T-helper 17 cell (primary cell): ENCODE measurements at places on chromosomes 6 and 20. TPM values are rescaled to one million over a fixed set of nuclear protein-coding genes. Genes with fewer than 3 reads are reported as not detected.

- no peak for DNase-seq
These were observed 257.3 kb downstream of the SOD2 start for GRCh38 chr6:159435701-159436100.

GRCh38 chr20:37279820-37280219 lies 9.6 kb upstream of the MANBAL start:
- no peak for DNase-seq

DNA sequence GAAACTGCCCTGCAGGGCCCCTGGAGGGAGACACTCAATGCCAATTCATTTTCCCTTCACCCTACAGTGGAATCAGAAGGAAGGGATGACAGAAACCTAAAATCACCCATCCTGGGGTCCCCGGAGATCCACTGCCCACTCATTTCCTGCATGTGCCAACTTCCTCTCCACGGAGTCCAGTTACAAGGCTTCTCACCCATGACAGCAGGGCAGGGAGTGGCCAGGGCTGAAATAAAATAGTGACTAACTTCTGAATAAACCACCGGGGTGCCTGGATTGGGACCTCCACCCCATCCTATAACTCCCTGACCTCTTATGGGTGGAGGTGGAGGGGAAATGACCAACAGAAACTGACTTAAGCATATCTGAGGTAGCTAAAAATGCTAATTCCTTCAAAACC lies 362.3 kb downstream of the MAFB start:
- no peak for DNase-seq

GRCh38 chr20:38055848-38056247 lies 22.3 kb downstream of the RPRD1B start:
- DNase-seq: no peak

GRCh38 chr6:129555206-129555832 lies 154.7 kb downstream of the ARHGAP18 start:
- no peak for DNase-seq

Gene THEMIS
- 53.9 TPM for total RNA-seq

Gene PPP1R3G
- total RNA-seq: not detected

- DNase-seq: no peak
These were observed 16.0 kb downstream of the UQCC1 start for GRCh38 chr20:35395728-35396127.

Gene ZNFX1
- 58.8 TPM for total RNA-seq

GRCh38 chr6:157376706-157377230 lies 4.2 kb upstream of the ZDHHC14 start:
- DNase-seq: no peak

DNA sequence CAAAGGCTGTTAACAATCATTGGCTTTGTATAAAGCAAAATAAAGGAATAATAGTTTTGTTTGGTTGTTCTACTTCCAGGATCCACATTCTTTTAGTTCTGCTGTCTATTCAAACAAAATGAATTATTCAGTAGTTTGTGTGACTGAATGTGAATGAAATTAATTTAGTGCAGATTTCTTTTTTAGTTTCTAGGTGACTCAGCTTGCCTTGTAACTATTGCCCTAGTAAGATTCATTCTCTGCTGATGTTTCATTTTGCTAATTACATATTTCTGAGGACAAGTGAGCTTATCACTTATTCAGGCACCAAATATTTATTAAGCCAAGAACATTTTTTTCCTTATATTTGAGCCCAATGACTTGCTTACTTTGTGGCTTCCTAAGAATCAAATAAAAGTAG lies 46.5 kb upstream of the RIPOR2 start:
- DNase-seq: no peak

Gene SNPH
- 9.4 TPM for total RNA-seq

Gene GABRR1
- total RNA-seq: not detected

GRCh38 chr6:21067521-21067920 lies 526.0 kb upstream of the SOX4 start:
- no peak for DNase-seq

GRCh38 chr6:113645986-113646385 lies 211.2 kb upstream of the MARCKS start:
- DNase-seq: no peak

Gene FAM83C
- not detected for total RNA-seq

Gene EEF1A2
- 0.99 TPM for total RNA-seq

DNA sequence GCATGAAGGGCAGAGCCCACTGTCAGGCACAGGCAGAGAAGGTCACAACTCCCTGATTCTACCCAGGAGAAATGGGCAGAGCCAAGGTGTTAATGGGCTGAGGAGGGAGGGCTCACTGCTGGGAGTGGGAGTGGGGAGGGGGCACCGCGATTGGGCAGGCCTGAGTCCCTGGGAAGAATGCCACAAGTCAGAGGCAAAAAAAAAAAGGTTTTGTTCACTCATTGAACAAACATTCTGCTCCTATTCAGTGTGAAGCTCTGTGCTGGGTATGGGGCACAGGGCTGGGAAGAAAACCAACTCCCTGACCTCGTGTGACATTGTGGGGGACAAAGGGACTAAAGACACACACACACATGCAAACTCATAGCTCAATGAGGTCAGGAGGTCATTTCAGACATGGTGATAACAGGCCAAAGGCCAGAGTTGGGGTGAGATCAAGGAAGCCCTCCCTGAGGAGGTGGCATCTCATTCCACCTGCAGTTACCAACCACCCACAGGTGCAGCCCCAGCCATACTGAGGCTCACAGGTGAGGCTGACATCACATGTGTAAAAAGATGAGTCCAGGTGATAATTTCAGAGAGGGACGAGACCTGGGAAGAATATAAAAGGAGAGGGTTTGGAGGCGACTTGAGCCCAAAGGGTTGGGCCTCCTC lies 3.2 kb upstream of the PMEPA1 start:
- no peak for DNase-seq

DNA sequence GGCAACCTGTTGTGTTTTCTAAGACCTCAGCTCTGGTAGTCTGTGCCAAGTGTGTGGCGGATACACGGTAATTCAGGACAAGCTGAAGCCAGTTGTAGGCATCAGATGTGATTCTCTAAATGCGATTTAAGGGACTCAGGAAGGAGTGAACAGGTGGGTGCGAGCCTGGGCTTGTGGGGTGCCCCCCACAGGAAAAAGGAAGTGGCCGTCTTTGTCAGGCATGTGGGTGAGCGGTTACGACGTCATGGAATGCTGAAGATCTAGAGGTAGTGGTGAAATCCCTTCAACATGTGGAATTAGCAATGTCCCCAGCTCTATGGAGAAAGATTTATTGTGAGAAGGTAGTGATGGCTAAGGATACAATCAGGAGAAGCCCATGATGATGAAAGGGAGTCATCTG lies 95.1 kb upstream of the EXOC2 start:
- DNase-seq: no peak

GRCh38 chr6:7261852-7262461 lies 51.0 kb downstream of the SSR1 start:
- no peak for DNase-seq

DNA sequence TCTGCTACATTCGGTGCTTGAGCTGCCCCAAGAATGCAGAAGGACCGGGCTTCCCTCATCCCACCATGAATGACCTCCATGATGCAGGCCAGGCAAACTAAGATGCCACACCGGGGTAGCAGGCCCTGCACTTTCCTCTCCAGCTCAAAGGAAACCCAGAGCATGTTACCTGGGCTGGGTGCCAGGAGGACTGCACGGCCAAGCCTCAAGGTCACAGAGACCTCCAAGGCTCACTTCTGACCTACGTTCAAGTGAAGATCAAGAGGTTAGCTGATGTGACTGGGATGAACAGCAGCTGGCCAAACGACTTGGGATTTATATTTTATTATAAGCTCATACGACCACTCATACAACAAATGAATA lies 501.8 kb downstream of the CD83 start:
- no peak for DNase-seq

Gene LAMA2
- total RNA-seq: 2.2 TPM

Gene CLIC5
- total RNA-seq: 7.2 TPM

- DNase-seq: no peak
These were observed 246.8 kb upstream of the STXBP5 start for GRCh38 chr6:146957181-146958093.

- DNase-seq: no peak
These were observed 595.9 kb upstream of the CHD6 start for GRCh38 chr20:42214074-42214473.

GRCh38 chr6:84763886-84764331 lies 489 bp downstream of the TBX18 start:
- no peak for DNase-seq

- no peak for DNase-seq
These were observed 56.9 kb upstream of the FOXP4 start for GRCh38 chr6:41489120-41489851.

DNA sequence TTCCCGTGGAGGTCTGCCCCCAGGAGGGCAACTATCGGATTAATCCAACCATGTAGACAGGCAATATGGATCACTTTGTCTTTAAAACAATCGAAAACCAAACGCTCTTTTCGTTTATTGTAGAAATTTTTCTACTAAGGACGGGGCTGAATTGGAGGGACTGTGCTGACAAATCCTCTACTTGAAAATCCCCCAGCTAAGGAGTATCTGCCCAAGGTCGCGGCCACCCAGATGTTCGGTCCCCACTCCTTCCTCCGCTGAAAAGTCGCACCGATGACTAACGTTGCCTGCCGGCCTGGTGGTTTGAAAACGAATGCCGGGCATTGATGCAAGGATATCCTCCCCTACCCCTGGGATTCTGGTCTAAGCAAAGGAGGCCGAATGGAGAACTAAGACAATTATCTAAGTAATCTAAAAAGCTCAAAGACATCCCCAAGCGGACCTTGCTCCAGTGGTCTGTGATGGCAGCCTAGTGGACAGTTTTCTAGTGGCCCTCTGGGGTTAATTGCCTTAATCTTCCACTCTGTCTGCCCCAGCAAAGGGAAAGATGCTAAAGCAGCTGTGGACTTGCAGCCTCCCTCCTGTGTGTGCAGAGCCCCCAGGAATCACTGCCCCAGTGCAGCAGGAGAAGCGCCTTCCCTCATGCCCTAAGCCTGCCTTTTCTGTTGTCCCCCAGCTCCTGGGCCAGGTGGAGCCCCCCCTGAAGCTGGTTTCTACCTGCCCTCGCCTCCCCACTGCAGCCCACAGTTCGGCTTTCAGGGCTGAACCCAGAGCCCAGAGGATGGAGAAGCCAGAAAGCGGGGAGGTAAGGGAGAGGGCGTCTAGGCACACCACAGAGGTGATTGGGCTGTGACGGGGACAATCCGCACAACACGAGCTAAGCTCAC lies 3.6 kb upstream of the FOXC1 start:
- no peak for DNase-seq

DNA sequence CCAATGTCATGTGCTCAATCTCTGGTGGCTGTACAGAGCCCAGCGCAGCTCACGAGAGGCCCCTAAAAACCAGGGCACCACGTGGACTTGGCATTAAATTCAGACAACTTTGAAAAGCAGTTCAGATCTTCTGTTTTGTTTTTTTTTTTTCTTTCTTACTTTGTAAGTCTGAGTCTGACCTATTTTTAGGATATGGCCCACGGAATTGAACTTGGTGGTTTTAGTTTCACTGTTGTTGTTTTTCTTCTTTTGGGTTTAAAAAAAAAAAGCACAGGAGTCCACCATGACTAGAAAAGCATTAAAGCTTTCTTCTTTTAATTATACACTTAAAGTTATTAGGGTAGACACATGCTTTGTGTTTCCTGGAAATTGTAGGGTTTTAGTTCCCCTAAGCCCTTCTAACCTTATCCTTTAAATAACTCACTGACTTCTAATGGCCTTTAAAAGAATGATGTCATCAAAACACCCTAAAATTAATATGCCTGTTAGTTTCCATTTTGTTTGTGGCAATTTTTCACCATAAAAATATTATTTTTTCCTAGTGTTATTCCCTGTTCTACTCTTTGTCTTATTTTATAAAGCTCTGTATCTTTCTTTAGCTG lies 48.5 kb upstream of the CCN2 start:
- no peak for DNase-seq

Gene TGM3
- total RNA-seq: not detected

DNA sequence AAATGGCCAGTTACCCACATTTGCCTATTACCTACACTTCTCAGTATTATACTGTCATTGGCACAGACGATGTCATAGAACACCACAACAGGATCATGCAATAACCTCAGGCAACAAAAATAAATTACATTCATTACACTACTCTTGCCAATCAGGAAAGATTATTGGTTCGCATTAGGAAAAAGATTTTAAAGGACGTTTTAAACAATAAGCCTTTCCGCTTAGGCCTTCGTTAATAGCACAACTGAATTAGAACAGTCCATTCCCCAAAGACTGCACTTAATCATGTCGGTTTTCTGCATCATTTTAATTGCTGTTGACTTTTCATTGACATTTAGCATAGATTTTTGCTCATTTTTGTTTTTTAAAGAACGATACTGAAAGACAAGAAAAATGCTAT lies 912 bp upstream of the SENP6 start:
- no peak for DNase-seq

Gene PCED1A
- total RNA-seq: 45.8 TPM
